Stimulated activated naive CD8-positive, alpha-beta T cell treated with anti-CD3 and anti-CD28 coated beads, Interleukin-15, Interleukin-2, amounts not matched to agents 100 U/mL and 50 U/mL, for 24 hours (primary cell): ENCODE measurements at places on chromosomes 1 and 21.

GRCh38 chr1:7256526-7256925 is 471.3 kb downstream of the CAMTA1 start:
- no peak for DNase-seq

DNA sequence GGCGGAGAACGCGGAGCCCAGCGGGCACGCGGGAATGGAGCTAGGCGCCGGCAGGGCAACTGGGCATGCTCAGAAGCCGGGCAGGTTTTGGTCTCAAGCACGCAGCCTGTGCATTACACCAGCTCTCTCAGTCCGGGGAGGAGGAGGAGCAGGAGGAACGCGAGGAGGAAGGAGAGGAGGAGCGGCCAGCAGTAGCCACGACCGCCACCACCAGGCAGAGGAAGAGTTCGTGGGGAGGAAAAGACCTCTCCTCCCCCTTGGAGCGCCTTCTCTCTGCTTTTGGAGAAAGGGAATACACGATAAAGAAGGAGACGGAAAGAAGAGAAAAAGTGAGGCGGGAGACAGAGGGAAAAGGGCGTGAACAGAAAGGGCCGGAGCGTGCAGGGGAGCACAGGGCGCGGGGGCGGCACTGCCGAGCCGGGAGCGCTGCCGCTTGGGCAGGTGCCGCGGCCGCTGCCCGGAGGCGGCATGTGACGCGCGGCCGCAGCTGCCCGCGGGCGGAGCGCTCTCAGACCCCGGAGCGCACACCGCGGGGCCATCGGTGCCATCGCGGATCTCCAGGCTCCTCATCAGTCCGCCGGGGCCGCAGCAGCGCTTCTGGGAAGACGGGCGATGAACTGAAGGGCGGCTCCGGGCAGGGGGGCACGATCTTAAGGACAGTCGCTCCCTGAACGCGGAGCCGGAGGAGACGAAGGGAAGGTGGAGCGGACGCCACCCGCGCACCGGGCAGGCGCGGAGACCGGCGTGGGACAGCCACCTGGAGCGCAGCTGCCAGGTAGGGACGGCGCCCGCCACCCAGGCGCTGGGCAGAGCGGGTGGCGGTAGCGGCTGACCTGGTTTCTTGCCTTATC is at the start of gene CHRM3:
CHRM3 (plus strand) TSS at position 116 of the 851 bp plus-strand sequence. CDS start 520,884 bp downstream, outside the sequence.
- DNase-seq, result peak; percentile 34

DNA sequence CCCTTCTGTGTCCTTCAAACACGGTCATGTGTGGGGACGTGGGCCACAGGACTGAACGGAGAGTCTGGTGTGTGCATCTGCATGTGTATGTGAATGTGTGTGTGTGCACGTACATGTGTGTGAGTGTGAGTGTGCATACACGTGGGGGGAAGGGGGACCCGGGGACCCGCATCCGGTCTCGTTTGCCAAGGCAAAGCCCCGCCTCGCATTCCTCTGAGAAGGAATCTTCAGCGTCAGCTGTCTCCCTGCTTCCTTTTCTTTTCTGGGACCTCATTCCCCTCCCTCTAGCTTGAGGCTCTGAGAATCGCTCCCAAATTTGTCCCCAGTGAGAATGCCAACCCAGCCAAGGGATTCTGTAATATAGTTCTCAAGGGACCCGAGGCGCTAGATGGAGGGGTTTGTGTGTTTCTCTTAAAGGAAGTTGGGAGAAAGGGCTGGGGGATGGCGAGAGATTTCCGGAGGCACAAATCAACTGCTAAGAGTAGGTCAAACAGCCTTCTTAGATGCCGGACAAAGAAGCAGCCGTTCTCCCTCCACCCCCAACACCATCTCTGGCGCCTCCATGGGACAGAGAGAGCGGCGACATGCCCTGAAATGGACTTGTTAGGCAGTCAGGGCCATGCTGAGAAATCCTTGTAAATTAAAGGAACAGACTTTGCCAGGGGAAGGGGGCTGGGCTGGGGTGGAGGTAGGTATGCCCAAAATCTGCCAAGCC is 6.6 kb downstream of the IFFO2 start:
- DNase-seq, result peak; percentile 51

- DNase-seq, result no peak
Observed at GRCh38 chr1:45573231-45573804, 10.5 kb upstream of the NASP start.

DNA sequence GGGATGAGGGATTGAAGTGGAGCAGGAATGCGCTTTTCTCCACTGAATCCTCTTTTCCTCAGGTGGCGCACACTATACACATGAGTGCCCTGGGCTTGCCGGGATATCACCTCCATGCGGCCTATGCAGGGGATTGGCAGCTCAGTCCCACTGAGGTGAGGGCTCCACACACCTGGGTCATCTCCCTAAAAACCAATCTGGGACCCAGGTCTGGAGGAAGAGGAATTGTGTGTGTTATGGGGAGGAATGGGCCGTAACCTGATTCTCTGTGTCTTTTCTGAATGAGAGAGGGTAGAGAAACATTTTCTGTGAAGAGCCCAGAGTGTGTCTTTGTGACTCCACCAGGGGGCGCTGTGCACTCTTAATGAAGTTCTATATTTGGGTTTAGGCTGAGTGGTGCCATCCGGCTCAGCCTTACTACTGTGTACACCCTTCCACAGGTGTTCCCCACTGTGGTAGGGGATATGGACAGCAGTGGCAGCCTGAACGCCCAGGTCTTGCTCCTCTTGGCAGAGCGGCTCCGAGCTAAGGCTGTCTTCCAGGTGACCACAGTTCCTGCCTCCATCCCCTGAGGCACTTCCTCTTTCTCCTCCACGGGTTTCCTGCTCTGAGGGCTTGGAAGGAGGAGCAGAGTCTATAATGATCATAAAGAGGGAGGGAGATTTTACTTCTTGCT is 1.5 kb downstream of the TOMM40L start:
- DNase-seq, result peak; percentile 94

DNA sequence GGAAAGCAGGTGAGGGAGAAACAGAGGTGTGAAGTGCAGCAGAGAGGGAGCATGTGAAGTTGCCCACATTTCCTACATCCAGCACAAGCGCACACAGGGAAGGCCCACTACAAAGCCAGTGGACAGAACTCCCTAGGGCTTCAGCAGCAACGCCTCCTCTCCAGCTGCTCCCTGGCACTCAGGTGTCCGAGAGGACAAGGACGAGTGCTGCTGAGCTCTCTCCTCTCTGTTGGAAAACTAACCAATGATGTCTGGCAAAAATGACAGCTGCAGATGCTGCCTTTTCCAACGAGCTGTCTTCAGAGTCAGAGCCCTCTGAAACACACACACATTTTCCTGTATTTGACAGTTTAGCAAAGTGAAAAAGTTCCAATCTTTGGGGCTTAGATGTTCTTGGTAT is 86.8 kb downstream of the HSF2BP start:
- DNase-seq, result no peak

DNA sequence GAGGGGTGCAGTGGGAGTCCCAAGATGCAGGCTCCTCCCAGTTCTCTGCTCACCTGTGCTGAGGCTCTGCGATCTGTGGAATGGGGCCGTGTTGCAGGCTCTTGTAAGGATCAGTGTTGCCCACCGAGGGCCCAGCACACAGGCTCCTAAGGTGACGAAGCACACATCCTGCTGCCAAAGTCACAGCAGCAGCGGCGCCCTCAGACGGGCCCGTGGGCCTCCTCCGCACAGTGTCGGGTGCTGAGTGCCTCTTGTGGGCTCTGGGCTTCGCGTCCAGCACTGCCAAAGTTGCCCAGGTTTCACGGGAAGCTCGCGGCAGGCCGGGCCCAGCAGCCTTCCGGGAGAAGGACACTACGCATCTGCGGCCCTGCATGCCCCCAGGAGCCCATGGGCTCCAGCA is 72.1 kb upstream of the ABCG1 start:
- no peak for DNase-seq

DNA sequence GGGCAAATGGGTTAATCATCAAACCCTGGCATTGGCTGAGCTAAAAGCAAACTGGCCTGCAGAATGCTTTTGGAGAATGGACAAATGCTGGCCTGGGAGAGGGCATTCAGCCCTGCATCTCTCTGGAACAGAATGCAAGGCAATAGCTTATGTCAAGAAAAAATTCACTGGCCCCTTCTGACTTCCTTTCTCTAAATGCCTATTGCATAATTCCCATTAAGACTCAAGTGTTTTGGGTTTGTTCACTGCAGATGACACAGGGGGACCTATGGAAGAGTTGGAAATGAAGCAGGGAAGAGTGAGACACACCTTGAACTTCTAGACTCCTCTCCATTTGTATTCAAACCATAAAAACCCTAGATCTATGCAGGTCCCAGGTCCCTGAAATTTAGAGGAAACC is 15.9 kb downstream of the PEA15 start:
- no peak for DNase-seq

- peak; percentile 5 for DNase-seq
Observed at GRCh38 chr1:193634470-193634869, 448.1 kb upstream of the B3GALT2 start.

DNA sequence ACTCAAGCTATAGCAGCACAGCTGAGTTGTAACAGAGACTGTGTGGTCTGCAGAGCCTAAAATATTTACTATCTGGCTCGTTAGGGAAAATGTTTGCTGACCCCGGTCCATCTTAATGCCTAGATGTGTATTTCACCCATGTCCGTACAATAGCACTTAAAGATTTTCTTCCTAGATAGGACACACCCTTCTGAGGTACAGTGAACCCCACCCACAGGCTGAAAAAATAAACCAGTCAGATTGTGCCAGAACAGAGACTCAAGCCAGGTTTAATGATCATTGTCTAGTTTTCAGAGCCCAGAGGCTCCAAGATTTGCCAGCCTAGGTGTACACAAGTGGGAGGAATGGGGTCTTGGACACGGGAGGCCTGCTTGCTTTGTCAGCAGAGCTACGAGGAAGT is 5.6 kb downstream of the AMIGO1 start:
- DNase-seq, result no peak

DNA sequence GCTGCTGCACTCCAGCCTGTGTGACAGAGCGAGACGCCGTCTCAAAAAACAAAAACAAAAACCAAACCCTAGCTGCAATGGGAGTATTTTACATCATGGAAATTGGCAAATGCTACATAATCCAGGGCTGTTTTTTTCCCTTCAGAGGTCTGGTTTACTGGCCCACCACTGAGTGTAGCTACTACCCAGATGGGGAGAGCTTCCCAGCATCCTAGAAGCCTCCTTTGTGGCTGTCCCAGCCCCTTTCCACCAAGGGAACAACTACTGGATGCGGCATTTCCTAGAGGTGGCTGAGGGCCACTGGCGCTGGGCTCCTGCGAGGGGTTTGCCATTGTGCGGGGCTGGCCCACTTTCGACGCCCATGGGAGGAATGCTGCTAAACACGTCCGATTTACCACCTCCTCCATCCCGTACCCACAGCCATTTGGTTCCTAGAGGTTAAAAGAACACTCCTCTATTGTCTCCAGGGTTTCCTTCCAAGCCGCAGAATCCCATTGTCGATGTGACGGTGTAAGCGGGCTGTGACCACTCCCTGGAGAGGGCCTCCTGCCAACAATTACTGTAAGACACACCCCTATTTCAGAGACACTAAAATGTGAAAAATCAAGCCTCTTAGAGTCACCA is 55.4 kb downstream of the RUNX3 start:
- DNase-seq, result peak; percentile 1

GRCh38 chr21:17949421-17949820 is 130.3 kb upstream of the C21orf91 start:
- no peak for DNase-seq
